ENCODE measurements at places on chromosomes 12 and 14. TPM values are rescaled to one million over a fixed set of nuclear protein-coding genes. Genes with fewer than 3 reads are reported as not detected.

- no peak for DNase-seq
Observed at GRCh38 chr12:76006028-76006925, 25.3 kb downstream of the PHLDA1 start.

DNA sequence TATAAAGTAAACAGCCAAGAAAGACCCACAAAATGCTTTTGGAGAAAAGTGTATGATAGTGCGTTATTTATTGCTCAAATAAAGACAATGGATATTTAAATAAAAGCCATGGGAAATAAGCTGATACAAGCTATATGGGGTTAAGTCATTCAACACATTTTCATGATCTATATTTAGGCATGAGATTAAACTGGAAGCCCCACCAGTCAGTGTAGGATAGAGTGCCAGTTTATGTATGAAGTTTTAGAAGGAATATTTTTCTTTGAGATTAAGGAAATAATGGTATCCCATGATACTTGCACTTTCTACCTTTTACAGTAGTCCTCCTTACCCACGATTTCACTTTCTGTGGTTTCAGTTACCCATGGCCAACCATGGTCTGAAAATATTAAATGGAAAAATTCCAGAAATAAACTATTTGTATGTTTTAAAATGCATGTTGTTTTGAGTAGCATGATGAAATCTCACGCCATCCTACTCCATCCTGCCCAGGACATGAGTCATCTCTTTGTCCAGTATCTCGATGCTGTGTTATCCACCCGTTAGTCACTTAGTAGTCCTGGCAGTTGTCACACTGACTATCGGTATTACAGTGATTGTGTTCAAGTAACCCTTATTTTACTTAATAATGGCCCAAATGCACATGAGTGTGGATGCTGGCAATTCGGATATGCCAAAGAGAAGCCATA is 22.3 kb downstream of the SYT1 start:
- DNase-seq: peak; percentile 66

- DNase-seq: no peak
Observed at GRCh38 chr12:116395396-116395795, 117.9 kb upstream of the MED13L start.

DNA sequence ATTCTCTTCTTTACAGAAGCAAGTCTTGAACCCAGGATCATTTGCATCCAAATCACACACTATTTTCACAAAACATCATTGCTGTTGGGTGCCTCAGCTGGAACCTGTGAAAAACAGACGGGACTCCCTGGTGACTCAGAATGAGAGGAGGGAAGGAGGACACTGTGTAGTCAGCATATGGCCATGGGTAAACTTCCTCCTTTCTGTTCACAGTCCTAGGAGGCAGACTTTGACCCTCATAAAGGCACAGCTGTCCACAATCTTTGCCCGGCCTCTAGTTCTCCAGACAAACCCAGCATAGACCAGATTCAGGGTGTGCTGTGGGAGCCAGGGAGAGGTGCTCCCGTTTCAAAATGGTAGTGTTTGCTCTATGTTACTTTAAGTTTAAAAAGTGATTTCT is 62.0 kb downstream of the DYRK2 start:
- DNase-seq: no peak

GRCh38 chr12:69523433-69524330 is 53.5 kb downstream of the FRS2 start:
- no peak for DNase-seq

DNA sequence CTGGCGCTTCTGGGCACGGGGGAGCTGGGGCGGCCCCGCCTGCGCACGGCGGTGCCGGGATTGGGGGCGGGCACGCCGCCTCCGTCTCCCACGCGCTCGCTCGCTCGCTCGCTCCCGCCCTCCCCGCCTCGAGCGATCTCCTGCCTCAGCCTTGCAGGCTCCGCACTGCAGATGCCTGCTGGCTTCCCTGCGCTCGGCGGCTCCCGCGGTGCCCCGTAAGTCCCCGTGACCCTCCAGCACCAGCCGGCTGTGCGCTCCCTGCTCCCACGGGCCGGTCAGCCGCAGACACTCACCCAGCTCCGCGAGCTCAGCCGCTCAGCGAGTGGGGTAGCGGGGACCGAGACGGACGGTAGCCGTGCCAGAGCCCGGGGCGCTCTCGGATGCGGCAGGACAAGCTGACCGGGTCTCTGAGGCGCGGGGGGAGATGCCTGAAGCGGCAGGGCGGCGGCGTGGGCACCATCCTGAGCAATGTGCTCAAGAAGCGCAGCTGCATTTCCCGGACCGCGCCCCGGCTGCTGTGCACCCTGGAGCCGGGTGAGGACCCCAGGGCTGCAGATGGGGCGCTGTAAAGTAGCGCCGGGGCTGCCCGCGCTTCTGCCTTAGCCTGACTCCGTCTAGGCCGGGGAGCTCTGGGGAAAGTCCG is at the start of gene TBC1D30:
TSS of gene TBC1D30 (plus strand) at position 148 of the 643 bp plus-strand sequence. CDS start at position 381, 233 bp downstream.
- DNase-seq: peak; percentile 44

DNA sequence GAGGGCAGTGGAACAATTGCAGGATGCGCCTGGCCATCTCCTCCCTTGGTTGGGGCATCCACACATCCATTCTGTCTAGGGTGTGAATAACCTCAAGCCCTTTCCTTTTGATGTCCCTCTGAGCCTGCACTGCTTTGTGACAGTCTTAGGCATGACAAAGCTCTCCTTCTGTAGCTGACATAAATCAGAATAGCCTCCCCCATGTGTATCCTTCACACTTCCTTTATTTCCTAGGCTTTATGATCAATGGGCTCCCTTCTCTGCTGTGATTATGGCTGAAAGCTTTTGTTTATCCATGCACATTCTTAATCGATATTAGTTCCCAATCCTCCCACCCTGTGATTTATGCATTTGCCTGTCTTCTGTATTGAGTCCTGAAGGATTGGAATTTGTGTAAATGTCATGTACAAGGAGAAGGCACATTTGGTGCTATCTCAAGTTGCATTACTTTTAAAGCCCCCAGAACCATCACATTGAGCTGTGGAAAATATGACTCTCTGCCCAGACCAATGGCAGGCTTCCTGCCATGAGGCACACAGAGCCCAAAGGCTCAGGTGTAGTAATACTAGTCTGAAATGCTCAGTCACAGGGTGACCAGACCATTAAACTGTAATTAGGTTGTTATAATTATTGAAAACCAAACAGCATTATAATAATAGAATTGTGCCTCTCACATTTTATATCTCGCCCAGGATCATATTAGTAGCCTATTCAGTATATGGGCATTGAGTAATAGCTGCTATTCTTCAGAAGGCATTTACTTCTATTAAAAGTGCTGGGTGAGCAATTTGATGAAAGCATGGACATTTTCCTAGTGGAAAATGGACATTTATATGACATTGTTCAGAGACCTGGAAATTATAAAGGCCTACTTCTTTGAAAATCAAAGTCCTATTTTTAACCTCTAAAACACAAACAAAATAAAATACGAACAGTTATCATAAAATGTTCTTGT is 14.0 kb downstream of the EMP1 start:
- DNase-seq: no peak

GRCh38 chr14:60652674-60653651 is 3.7 kb upstream of the SIX1 start:
- no peak for DNase-seq

DNA sequence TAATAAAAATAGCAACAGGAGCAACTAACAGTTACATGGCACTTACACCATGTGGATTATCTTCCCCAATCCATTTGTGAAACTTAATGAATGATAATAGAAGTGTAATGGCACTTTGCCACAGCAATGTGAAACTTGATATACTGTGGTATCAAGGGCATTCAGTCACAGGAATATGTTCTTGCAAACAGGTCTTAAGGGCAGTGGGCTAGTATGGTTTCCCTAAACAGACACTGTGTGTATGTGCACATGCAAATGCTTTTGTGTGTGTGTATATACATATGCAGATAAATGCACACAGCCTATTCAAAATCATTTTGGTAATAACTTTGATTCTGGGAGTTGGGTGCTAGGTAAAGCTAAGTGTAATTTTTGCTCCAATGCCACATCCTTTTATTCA is 26.2 kb upstream of the ARHGAP5 start:
- DNase-seq: no peak

- no peak for DNase-seq
Observed at GRCh38 chr14:31703056-31703455, 141.9 kb downstream of the NUBPL start.

- DNase-seq: peak; percentile 17
Observed at GRCh38 chr12:91138337-91138920, 27.1 kb upstream of the LUM start.

The AMN gene
- not detected for total RNA-seq

The MMP17 gene
- 10.8 TPM for total RNA-seq

The TAS2R30 gene
- not detected for total RNA-seq

The CPNE6 gene
- not detected for total RNA-seq

The HPD gene
- total RNA-seq: 3.1 TPM
